ENCODE measurements at places on chromosomes 1 and 21. TPM values are rescaled to one million over a fixed set of nuclear protein-coding genes. Genes with fewer than 3 reads are reported as not detected.
A peak's percentile ranks its signal among the peaks of the same experiment; 100 is the strongest.

DNA sequence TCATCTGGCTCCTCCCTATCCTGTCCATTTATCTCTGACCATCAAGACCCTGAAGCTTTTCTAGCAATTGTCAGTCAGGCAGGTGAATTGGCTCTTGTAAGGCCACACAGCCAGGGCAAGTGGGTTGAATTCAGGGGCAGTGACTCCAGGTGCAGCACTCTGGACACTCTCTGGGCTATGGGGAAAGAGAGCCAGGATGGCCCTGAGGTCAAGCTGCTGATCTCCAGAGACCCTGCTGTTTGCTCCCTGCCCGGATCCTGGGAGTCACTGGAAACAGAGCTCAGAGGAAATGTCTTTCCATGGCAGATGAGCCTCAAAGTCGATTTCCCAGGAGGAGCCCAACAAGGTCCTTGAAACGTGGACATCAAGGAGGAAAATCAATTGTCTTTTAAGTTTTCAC is 184.4 kb downstream of the C1orf94 start:
- H3K4me1 ChIP-seq: no peaks in the 10 kb centered on the region
- no peak overlapping the region for H3K4me3 ChIP-seq
- H3K27me3 ChIP-seq: peaks cover 4% of the 10 kb centered on the region

Gene DTL
- polyA plus RNA-seq: 1.4 TPM

DNA sequence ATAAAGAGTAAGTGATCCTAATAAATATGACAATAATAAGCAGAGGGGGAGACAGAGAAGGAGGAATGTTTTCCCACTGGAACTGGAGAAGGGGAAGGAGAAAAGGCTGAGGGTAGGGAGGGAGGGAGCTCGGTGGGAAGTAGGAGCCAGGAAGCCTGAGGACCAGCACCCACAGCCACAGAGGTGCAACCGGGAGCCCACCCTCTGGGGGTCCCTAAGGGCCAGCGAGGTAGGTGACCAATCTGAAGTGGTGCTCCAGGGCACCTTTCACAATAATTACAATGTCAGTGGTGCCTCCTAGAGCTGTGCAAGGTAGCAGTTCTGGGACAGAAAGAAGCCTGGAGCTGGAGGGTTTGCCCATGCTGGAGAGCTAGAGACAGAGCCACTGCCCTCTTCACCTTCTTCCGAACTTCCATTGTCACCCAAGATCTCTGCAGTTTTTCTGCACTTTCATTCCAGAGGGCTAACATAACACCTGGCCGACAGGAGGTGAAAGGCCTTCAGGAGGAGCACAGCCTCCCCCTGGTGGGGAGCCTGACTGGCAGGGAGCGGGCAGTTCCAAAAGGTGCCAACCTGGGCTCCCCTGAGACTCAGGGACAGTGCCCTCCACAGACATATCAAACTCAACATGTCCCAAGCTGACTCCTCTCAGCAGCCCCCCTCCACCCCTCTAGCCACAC is 4.1 kb upstream of the AHCYL1 start:
- H3K36me3 ChIP-seq: no peaks in the 10 kb centered on the region
- no peak overlapping the region for H3K27ac ChIP-seq
- H3K4me1 ChIP-seq: peaks cover 8% of the 10 kb centered on the region
- DNase-seq: no peak

DNA sequence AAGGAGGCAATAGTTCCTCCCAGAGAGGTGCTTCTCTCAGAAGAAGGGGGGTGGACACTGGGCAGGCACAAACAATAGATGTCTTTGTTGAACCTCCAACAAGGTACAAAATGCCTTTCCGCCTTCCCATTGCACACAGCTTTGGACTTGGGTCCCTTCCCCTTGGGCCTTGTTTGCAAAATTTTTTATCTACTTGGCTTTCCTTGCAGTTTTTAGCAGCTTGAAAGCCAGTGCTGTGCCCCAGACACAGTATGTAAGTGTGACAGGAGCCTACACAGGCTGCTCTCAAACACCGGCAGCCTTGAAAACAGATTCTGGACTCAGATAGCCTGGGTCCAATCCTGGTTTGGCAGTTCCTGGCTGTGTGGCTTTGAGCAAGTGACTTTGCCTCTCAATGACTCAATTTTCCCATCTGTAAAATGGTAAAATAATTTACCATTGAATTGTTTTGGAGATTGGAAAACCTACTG is 43.0 kb downstream of the ELAPOR1 start:
- H3K27ac ChIP-seq: no peak overlapping the region
- peaks cover 7% of the 10 kb centered on the region for H3K36me3 ChIP-seq
- no peak overlapping the region for H3K4me3 ChIP-seq
- peaks cover 2% of the 10 kb centered on the region for H3K27me3 ChIP-seq

DNA sequence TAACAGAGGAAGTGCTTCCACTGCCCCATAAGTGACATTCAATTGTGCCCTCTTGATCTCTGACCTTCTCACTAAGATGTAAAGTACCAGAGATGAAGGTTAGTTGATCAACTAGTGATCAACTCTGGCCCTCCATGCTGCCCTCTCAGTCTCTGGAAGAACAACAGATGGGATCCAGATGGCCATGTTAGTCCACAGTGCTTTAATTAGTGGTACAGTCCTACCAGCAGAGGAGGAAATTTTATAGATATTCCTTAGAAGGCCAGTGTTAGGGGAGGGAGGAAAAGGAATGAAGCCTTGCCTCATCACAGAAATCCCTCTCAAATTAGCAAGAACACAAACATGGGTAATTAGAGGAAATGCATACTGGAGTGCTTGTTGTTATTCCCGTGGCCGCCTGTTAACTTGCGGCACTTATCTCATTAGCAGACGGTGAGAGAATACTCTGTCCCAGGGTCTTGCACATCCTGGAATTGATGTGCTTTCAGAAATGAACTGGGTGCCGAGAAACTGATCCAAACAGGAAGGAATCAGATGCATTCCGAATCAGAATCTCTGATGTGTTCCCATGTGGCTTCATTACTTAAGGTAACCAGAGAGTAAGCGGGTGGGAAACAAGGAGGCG is 91.1 kb upstream of the RGS4 start:
- H3K4me3 ChIP-seq: no peak overlapping the region
- peaks cover 3% of the 10 kb centered on the region for H3K27me3 ChIP-seq
- no peak for DNase-seq
- H3K36me3 ChIP-seq: no peaks in the 10 kb centered on the region
- H3K27ac ChIP-seq: no peak overlapping the region

Gene DNM3
- polyA plus RNA-seq: 0.99 TPM

Gene ANXA9
- polyA plus RNA-seq: not detected

DNA sequence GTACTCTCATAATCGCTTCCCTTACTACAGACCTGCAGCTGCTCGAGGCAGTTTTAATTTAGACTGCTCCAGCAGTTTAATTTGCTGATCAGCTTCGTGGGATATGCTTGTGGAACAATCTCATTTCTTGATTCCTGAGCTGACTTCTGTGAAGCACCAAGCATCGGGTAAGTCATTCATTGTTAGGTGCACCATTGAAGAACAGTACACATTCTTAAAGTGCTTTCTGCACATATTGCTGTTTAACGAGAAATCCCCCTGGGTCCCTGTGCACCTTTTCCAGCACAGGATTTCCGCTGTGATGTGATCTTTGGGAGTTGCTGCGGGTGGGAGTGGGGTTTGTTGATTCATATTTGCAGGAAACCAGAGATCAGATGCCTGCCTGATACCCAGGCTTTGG is 9.1 kb downstream of the GALNT2 start:
- no peaks in the 10 kb centered on the region for H3K36me3 ChIP-seq
- H3K27ac ChIP-seq: no peak overlapping the region
- no peak for DNase-seq

Gene HPDL
- 2.2 TPM for polyA plus RNA-seq

Gene SSR2
- polyA plus RNA-seq: 608 TPM

Gene ZSCAN20
- 0.68 TPM for polyA plus RNA-seq

GRCh38 chr1:18417316-18418269 is 63.1 kb upstream of the KLHDC7A start:
- H3K27ac ChIP-seq: no peak overlapping the region
- DNase-seq: no peak
- no peak overlapping the region for H3K4me3 ChIP-seq
- no peaks in the 10 kb centered on the region for H3K36me3 ChIP-seq

Gene NR5A2
- polyA plus RNA-seq: not detected

GRCh38 chr1:65254320-65255034 is 54.9 kb upstream of the DNAJC6 start:
- H3K4me1 ChIP-seq: peaks cover 15% of the 10 kb centered on the region
- peaks cover 15% of the 10 kb centered on the region for H3K27me3 ChIP-seq

DNA sequence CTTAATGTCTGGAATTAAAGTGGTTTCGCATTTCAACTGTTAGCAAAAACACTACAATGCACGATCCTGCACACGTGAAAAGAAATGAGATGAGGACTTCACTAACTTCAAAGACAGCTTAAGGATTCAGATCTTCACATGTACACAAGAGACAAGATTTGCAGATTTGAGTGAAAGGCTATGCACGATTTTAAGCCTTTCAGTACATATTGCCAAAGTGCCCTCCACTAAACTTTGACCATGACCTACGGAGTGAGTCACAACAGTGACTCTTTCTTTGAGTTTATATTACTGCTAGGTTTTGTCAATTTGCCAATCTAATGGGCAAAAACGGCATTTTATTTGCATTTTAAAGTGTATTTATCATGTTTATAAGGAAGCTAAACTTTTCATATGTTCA is 41.2 kb upstream of the CR1L start:
- H3K4me3 ChIP-seq: no peak overlapping the region
- H3K36me3 ChIP-seq: no peaks in the 10 kb centered on the region
- DNase-seq: no peak
- no peaks in the 10 kb centered on the region for H3K4me1 ChIP-seq
- no peak overlapping the region for H3K27ac ChIP-seq

GRCh38 chr21:44527983-44528633 is 11.9 kb downstream of the KRTAP10-1 start:
- no peak for DNase-seq
- H3K27me3 ChIP-seq: peaks cover 2% of the 10 kb centered on the region
- no peak overlapping the region for H3K4me3 ChIP-seq
- H3K4me1 ChIP-seq: no peaks in the 10 kb centered on the region

Gene TDRD10
- not detected for polyA plus RNA-seq

GRCh38 chr1:22814176-22815042 is 103.8 kb downstream of the EPHB2 start:
- H3K4me1 ChIP-seq: no peaks in the 10 kb centered on the region
- H3K27ac ChIP-seq: no peak overlapping the region
- H3K4me3 ChIP-seq: no peak overlapping the region
- no peak for DNase-seq
- no peaks in the 10 kb centered on the region for H3K36me3 ChIP-seq

GRCh38 chr1:115006191-115006590 is 23.4 kb upstream of the TSHB start:
- H3K27ac ChIP-seq: no peak overlapping the region
- H3K4me1 ChIP-seq: no peaks in the 10 kb centered on the region
- peaks cover 4% of the 10 kb centered on the region for H3K27me3 ChIP-seq
- no peak for DNase-seq
- no peaks in the 10 kb centered on the region for H3K36me3 ChIP-seq
- H3K4me3 ChIP-seq: no peak overlapping the region

Gene NR0B2
- polyA plus RNA-seq: not detected

Gene LEMD1
- polyA plus RNA-seq: not detected

DNA sequence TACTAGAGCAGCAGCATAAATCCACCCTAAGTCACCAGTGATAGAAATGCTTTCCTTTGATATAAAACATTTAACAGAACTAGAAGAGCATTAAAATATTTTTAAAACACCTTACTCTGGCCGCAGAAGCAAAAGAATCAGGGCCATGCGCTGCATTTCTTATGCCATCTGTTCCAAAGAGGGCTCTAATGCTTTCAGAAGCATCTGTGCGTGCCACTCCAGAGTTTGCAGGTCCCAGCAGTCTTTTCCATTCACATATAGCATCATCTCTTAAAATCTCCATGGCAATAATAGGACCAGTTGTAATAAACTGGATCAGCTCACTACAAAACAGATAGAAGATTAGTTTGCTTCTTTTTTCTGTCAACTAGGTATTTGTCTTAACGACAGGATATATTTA is 69.2 kb downstream of the NME7 start:
- H3K4me3 ChIP-seq: no peak overlapping the region
- H3K36me3 ChIP-seq: peaks cover 4% of the 10 kb centered on the region
- peaks cover 9% of the 10 kb centered on the region for H3K4me1 ChIP-seq
- DNase-seq: no peak
- H3K27me3 ChIP-seq: peaks cover 2% of the 10 kb centered on the region
- H3K27ac ChIP-seq: no peak overlapping the region

DNA sequence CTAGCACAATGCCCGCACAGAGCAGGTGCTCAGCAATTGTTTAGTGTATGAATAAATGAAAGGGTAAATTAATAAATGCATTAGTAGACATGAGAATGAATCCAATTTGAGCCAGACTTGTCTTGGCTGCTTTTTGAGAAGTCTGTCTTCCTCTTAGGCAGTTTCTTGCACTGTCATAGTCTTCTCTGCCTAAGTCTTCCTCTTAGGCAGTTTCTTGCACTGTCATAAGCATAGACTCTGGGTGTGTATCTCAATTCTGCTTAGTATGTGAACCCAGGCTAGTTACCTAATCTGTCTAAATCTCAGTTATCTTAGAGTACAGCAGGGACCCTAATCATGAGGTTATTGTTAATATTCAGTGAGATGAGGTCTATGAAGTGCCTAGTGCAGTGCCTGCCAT is 27.2 kb downstream of the NHLH2 start:
- H3K27ac ChIP-seq: no peak overlapping the region
- DNase-seq: no peak
- H3K36me3 ChIP-seq: no peaks in the 10 kb centered on the region

- H3K27ac ChIP-seq: no peak overlapping the region
- DNase-seq: no peak
- H3K4me1 ChIP-seq: peaks cover 27% of the 10 kb centered on the region
- H3K4me3 ChIP-seq: no peak overlapping the region
- no peaks in the 10 kb centered on the region for H3K27me3 ChIP-seq
Measured at GRCh38 chr1:41784531-41785274, 134.0 kb downstream of the HIVEP3 start.

Gene SRGAP2B
- 1.2 TPM for polyA plus RNA-seq

Gene HS2ST1
- 7.5 TPM for polyA plus RNA-seq

DNA sequence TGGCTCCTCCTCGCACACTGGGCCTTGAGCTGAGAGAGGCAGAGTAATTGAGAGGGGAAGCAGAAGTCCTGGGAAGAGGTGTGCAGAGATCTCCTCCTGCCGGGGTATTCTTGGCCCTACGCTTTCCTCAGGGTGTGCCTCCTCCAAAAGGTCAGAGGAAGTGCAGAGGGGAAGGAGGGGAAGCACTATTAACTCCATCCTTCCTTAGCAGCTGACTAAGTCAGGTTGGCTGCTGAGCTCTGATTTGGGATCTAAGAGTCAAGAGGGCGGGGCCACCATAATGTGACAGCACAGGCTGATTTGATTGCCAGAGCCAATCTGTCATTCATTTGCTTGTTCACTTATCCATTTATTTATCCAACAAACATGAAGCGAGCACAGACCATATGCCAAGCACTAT is 12.3 kb downstream of the ATP2B4 start:
- peaks cover 28% of the 10 kb centered on the region for H3K36me3 ChIP-seq
- H3K27me3 ChIP-seq: peaks cover 2% of the 10 kb centered on the region
- peak overlapping the region; percentile 85 for H3K27ac ChIP-seq
- peak overlapping the region; percentile 68 for H3K4me3 ChIP-seq
- DNase-seq: no peak
- peaks cover 85% of the 10 kb centered on the region for H3K4me1 ChIP-seq

DNA sequence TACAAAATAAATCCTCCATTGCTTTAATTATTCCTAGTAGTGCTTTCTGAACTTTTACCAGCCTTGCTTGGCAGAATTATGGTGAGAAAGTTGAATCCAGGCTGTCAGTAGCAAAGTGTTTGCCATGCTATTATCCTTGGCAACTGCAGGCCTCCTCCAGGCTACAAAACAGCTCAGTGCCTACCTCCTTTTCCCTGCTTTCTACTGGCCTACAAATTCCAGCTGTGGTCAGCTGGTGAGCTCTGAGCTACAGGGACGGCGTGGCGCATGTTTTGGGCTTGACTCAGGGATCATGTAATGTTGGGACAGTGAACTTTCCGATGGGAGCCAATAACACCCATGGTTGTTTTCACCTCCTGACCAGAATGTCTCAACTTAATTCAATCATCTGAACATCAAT is 456.1 kb upstream of the ADAMTS5 start:
- peaks cover 1% of the 10 kb centered on the region for H3K27me3 ChIP-seq
- H3K4me3 ChIP-seq: no peak overlapping the region
- DNase-seq: no peak
- no peaks in the 10 kb centered on the region for H3K4me1 ChIP-seq
